HepG2 (cell line): ENCODE measurements at places on chromosomes 11 and 22. TPM values are rescaled to one million over a fixed set of nuclear protein-coding genes. Genes with fewer than 3 reads are reported as not detected.
A peak's percentile ranks its signal among the peaks of the same experiment; 100 is the strongest.

GRCh38 chr11:117663414-117663813 is 133.6 kb downstream of the DSCAML1 start:
- no peak overlapping the region for H3K27ac ChIP-seq
- no peaks in the 10 kb centered on the region for H3K36me3 ChIP-seq
- no peak for DNase-seq
- no peak overlapping the region for H3K4me3 ChIP-seq
- peaks cover 10% of the 10 kb centered on the region for H3K4me1 ChIP-seq

DNA sequence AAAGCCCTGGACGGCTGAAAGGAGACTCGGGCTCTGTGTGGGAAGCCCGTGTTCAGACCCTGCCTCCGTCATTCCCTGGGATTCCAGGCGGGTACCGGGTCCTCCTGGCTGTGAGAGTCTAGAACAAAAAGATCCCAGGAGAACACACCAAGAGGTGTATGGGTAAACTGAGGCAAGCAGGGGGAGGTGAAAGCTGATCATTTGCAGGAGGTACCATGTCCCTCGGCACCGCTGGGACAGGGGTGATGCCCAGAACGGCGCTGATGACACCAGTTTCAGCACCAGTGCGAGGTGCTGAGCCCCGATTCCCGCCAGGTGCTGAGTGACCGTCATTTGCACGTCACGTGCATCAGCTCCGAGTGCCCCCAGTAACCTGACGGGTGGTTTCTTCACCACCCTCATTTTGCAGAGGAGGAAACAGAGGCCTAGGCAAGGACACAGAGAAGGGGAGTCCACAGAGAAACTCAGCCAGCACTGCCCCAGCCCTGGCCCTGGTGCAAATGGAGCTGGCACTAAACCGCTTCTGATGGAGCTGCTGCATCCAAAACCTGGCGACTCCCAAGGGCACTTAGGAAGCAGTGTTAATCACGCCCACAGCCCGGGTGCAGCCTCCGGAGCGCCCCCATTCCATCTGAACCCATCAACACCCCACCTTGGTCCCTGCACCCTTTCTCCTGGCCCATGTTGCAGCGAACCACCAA is 16.8 kb downstream of the MACROD1 start:
- H3K36me3 ChIP-seq: peaks cover 29% of the 10 kb centered on the region; the same call in 2 of the 3 replicates
- H3K27me3 ChIP-seq: no peaks in the 10 kb centered on the region
- no peak overlapping the region for H3K27ac ChIP-seq
- H3K4me3 ChIP-seq: no peak overlapping the region
- no peak for DNase-seq
- peaks cover 20% of the 10 kb centered on the region for H3K4me1 ChIP-seq

- no peaks in the 10 kb centered on the region for H3K36me3 ChIP-seq
- no peak overlapping the region for H3K27ac ChIP-seq
- H3K4me1 ChIP-seq: peaks cover 48% of the 10 kb centered on the region
- DNase-seq: no peak
- no peak overlapping the region for H3K4me3 ChIP-seq
Measured at GRCh38 chr22:46104170-46104880, 46.0 kb upstream of the PPARA start.

DNA sequence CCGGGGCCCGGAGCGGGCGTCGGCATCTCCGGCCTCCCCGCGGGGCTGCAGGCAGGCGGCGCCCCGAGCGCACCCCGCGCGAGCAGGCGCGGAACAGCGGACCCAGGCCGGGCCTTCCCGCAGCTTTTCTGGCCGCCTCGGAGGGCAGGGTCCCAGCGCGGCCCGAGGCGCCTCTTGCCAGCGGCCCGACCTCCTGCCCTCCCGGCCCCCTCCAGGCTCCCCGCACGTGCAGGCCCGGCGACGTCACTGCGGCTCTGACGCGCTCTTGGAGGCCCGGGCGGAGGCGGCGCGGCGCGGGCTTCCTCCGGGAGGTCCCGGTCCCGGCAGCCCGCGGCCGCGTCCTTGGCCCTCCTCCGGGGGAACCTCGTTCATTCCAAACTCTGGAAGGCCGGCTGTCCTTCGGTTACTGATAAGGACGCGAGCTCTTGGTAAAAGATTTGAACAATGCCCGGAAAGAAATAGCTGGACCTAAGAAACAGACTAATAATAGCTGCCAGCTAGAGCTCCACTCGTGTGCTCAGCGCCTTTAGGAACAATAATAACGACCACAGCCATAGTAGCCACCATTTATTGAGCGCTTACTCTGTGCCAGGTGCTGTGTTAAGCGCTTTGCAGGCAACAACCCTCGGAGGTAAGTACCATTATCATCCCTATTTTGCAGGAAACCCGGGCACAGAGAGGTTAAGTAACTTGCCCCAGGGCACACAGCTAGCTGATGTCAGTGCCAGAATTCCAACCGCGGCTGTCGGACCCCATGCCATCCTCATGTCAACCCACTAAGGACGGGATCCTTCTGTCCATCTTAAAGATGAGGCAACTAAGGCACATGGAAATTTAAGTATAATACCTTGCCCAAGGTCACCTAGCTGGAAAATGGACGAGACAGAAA is 39.1 kb upstream of the CREB3L1 start:
- no peak for DNase-seq
- no peak overlapping the region for H3K27ac ChIP-seq
- peaks cover 38% of the 10 kb centered on the region for H3K27me3 ChIP-seq
- peak overlapping the region; percentile 35; the same call in 1 of the 2 replicates for H3K4me3 ChIP-seq
- H3K36me3 ChIP-seq: no peaks in the 10 kb centered on the region

DNA sequence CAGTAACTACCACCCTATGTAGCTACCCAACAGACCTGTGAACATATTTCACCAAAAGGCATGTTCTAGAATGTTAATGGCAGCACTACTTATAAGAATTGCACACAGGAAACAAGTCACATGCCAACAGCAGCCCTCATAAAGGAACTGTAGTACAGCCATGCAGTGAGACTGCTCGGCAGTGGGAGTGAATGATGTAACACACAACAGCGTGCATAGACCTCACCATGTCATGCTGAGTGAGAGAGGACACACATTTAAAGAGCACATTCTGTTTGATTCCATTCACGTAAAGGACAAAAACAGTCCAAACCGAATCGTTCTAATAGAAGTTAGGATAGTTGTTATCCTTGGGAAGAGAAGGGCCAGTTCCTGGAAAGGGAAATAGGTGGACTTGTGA is 27.2 kb upstream of the KIRREL3 start:
- H3K4me1 ChIP-seq: no peaks in the 10 kb centered on the region
- no peaks in the 10 kb centered on the region for H3K36me3 ChIP-seq
- H3K27ac ChIP-seq: no peak overlapping the region

DNA sequence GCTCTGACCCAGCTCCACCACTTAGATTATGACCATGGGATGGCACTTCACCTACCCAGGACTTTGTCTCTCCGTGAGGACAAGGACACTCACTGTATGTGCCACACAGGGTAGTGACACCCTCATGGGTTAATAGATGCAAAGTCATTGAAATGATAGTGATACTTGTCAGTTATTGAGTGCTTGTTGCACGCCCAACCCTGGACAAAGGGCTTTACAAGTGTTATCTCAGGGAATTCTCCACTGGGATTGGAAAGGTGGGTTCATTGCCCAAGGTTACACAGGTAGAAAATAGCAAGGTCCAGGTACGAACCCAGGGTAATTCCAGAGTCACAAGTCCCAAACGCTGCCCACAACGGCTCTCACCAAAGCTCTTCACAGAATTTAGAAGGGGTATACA is 158.2 kb downstream of the TRIM29 start:
- H3K4me1 ChIP-seq: no peaks in the 10 kb centered on the region
- no peak overlapping the region for H3K27ac ChIP-seq
- no peaks in the 10 kb centered on the region for H3K36me3 ChIP-seq

Gene MPZL2
- total RNA-seq: 16.6 and 27.9 TPM in 2 replicates

DNA sequence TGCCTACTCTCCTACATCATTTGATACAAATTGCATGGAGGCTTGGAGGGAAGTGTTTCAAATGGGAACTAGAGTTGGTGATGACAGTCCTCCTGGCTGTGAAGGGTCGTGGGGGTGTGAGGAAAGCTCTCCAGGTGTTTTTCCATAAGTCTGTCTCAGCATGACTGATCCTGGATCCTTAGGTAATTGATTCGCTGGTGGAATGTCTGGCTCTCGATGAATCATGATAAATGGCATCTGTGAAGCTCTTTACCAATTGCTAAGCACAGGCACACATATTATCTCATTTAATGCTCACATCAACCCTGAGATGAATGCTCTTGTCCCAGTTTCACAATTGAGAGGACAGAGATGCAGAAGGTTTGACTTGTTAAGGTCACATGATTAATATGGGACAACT is 107.5 kb downstream of the PKNOX2 start:
- no peaks in the 10 kb centered on the region for H3K36me3 ChIP-seq
- H3K4me1 ChIP-seq: peaks cover 15% of the 10 kb centered on the region
- no peak overlapping the region for H3K4me3 ChIP-seq
- H3K27ac ChIP-seq: no peak overlapping the region
- no peak for DNase-seq
- peaks cover 6% of the 10 kb centered on the region for H3K27me3 ChIP-seq

GRCh38 chr11:124518989-124519451 is 24.4 kb downstream of the OR8B12 start:
- no peak overlapping the region for H3K27ac ChIP-seq
- H3K27me3 ChIP-seq: peaks cover 15% of the 10 kb centered on the region; the same call in 2 of the 3 replicates
- DNase-seq: no peak
- no peaks in the 10 kb centered on the region for H3K4me1 ChIP-seq
- no peaks in the 10 kb centered on the region for H3K36me3 ChIP-seq
- no peak overlapping the region for H3K4me3 ChIP-seq

GRCh38 chr22:17110791-17111550 is 10.2 kb downstream of the TMEM121B start:
- no peak for DNase-seq
- peaks cover 24% of the 10 kb centered on the region; the same call in 2 of the 3 replicates for H3K27me3 ChIP-seq
- no peak overlapping the region for H3K27ac ChIP-seq
- H3K4me1 ChIP-seq: no peaks in the 10 kb centered on the region

Gene ADAMTS15
- total RNA-seq: 0.02 TPM in 1 of 2 replicates, not detected in the other

DNA sequence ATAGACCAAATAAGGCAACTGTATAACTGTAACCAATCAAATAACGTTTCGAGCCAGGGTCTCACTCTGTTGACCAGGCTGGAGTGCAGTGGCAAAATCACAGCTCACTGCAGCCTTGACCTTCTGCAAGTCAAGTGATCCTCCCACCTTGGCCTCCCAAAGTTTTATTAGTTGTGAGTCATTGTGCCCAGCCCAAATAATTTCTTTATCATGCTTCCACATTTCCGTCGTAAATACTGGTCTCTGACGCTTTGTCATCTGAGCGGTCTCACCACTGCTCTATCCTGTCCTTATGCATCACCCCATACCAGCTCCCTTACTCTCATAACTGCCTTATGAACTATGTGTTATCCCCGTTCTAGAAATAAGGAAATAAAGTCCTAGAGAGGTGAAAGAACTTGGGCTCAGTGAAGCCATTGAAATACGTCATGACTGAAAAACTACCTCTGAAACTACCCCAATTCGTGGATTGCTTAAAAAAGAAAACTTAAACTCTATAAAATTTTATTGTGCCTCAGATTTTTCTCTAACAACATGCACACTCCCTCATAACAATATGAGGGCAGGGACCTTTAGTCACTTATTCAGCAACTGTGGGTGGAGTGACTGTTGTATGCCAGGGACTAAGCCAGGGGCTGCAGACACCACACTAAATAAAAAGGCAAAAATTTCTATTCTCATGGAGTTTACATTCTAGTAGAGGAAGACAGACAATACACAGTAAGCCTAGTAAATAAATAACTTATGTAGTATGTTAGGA is 15.8 kb upstream of the RTN4RL2 start:
- no peak overlapping the region for H3K27ac ChIP-seq
- no peaks in the 10 kb centered on the region for H3K36me3 ChIP-seq
- no peaks in the 10 kb centered on the region for H3K27me3 ChIP-seq
- H3K4me1 ChIP-seq: peaks cover 55% of the 10 kb centered on the region

Gene CATSPER1
- not detected in 2 replicates for total RNA-seq

DNA sequence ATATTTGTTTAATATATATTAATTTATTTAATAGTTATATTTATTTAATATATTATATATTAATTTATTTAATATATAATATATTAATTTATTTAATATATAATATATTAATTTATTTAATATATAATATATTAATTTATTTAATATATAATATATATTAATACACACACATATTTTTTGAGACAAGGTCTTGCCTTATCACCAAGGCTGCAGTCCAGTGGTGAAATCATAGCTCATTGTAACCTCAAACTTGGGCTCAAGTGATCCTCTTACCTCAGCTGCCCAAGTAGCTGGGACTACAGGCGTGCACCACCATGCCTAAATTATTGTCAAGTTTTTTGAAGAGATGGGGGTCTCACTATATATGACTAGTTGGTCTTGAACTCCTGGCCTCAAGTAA is 51.4 kb upstream of the DDI1 start:
- H3K4me3 ChIP-seq: no peak overlapping the region
- H3K36me3 ChIP-seq: no peaks in the 10 kb centered on the region
- H3K27me3 ChIP-seq: no peaks in the 10 kb centered on the region
- no peak overlapping the region for H3K27ac ChIP-seq
- no peak for DNase-seq

Gene SNX32
- 0.09 TPM in 1 of 2 replicates, not detected in the other for total RNA-seq

DNA sequence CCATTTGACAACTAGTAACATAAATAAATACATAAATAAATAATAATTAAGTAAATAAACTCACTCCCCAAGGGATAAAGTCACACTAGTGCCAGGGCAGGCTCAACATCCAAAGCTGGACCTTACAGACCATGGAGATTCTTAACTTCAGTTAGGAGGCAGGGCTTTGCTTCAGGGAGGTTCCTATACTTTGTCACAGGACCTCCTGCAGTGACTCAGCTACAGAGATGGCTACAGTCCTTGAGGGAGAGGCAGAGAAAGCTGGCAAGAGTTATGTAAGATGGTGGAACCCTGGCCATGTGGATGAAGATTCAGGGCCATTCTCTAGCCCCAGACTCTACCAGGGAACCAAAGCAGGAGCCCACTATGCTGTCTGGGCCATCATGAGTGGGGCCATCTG is 74.1 kb upstream of the CADM1 start:
- H3K4me1 ChIP-seq: peaks cover 11% of the 10 kb centered on the region
- H3K4me3 ChIP-seq: no peak overlapping the region
- H3K27ac ChIP-seq: no peak overlapping the region
- no peaks in the 10 kb centered on the region for H3K36me3 ChIP-seq

DNA sequence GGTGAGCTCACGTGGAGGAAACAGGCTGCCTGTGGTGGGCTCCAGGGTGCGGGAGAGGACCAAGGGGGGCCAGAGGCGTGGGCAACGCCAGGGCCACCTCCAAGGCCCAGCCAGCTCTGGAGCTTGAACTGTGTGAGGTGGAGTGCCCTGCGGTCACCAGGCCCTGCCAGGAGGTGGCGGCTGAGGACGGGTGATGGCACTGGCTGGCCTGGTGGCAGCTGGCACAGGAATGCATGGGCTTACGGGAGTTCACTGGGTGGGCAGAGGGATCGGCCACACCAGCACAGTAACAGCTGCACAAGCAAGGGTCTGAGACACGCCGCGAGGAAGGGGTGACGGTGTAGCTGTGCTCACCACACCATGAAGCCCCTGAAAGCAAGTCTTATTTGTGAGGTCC is 15.8 kb downstream of the TOLLIP start:
- no peaks in the 10 kb centered on the region for H3K27me3 ChIP-seq
- H3K4me1 ChIP-seq: peaks cover 17% of the 10 kb centered on the region
- no peak for DNase-seq

GRCh38 chr11:40290171-40290631 is 1169.3 kb downstream of the LRRC4C start:
- H3K36me3 ChIP-seq: no peaks in the 10 kb centered on the region
- H3K27ac ChIP-seq: no peak overlapping the region
- no peak overlapping the region for H3K4me3 ChIP-seq
- DNase-seq: no peak
- H3K27me3 ChIP-seq: 0 out of 3 replicates have a peak, but pooled peaks cover 3% of the 10 kb centered on the region

Gene CCDC87
- total RNA-seq: 0.17 and 0.42 TPM in 2 replicates

Gene DRD2
- total RNA-seq: not detected in 2 replicates

- peaks cover 31% of the 10 kb centered on the region for H3K4me1 ChIP-seq
- H3K27me3 ChIP-seq: no peaks in the 10 kb centered on the region; the same call in 1 of the 2 replicates
- no peak overlapping the region for H3K4me3 ChIP-seq
Measured at GRCh38 chr22:24445481-24446259, 18.3 kb downstream of the ADORA2A start.
